AG09319 (cell line): ENCODE measurements at places on chromosomes 2 and 18.

GRCh38 chr2:173079973-173080860 is 4.6 kb downstream of the MAP3K20 start:
- peak; percentile 84 for DNase-seq

DNA sequence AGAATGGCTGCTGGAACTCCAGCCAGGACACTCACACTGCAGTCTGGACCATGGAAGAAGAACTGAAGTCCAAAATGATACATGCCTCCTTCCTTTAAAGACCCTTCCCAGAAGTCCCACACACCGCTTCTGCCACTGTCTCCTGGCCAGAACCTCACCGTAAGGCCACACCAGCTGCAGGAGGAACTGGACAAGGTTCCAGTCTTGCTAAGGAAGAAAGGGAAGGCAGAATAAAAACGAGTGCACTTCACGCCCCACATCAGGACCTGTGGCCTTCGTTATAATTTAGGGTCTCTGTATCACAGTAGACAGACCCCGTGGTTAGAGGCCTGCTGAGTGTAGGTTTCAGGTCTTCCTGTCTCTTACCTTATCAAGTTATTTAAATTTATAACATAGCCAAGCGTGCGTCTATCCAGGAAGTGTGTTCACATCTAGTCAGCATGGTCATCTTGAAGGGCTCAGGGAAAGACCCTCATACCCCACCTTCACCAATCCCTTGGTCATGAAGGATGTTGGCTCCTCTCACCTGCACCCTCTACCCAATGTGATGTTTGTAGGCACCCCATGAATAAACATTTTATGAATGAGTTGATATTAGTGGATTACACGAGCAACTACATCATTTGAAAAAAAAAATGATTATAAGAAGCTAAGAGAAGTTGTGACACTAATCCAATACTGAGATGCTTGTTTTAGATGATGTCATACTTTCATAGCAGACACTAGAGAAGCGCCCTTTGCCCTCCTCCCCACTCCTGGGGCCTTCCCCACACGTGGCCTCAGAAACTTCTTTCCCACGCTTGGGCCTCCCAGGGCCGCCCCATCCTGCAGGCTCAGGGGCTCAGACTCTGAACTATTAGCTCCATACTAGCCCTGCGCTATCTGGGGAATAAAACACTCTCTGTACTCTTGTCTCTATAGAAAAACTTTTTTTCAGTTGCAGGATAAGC is 157.6 kb downstream of the FAM210A start:
- no peak for DNase-seq

DNA sequence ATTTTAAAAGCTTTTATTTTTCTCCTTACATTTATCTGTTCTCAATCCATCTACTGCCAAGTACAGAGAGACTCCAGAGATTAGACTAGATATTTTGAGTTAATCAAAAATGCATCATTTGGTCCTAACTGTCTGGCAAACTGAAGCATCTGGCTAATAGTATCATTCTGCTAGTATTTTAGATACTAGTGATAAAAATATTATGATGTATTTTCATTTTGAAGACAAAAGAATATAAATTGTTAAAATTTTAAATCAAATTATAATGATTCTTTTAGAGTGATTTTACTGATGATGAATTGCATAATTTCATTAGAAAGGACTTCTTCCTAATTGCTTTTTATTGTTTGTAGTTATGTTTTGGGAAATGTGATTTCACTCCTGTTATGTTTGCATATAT is 584.0 kb downstream of the LRRTM4 start:
- DNase-seq, result no peak

DNA sequence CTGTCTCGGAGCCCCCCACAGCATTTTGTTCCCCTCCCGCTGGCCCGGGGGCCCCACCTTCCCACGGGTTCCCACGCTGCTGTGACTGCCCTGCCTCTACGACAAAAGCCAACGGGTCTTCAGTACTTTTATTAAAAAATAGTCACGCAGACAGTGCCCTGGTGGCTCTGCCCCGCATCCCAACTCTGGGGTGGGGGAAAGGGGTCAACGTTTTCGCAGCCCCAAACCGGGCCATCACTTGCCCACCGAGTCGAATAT is 1.0 kb downstream of the UCN start:
- no peak for DNase-seq

- DNase-seq, result no peak
These were observed 29.9 kb upstream of the STAT4 start for GRCh38 chr2:191180713-191181112.

DNA sequence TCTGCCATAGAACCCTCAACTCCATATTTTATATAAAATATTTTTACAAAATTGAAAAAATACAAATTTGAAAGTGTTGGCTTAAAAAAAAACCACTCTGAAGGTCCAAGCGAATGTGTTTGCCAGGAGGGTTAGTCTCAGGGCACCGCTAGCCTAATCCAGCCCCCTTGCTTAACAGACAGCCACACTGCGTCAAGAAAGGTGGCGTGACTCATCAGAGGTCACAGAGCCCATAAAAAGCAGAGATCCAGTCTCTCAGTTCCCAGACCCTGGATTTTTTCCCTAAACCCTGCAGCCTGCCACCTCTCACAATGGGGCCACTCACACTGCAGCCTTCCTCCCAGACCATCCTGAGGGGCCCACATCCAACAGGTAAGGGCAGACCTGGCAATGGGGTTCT is 3.9 kb upstream of the TNS1 start:
- no peak for DNase-seq

- DNase-seq, result no peak
These were observed 262.1 kb downstream of the GALNT13 start for GRCh38 chr2:154133823-154134222.

GRCh38 chr2:178111743-178112142 is 494 bp upstream of the RBM45 start:
- DNase-seq, result no peak

GRCh38 chr2:153163055-153163454 is 315.5 kb downstream of the RPRM start:
- no peak for DNase-seq

DNA sequence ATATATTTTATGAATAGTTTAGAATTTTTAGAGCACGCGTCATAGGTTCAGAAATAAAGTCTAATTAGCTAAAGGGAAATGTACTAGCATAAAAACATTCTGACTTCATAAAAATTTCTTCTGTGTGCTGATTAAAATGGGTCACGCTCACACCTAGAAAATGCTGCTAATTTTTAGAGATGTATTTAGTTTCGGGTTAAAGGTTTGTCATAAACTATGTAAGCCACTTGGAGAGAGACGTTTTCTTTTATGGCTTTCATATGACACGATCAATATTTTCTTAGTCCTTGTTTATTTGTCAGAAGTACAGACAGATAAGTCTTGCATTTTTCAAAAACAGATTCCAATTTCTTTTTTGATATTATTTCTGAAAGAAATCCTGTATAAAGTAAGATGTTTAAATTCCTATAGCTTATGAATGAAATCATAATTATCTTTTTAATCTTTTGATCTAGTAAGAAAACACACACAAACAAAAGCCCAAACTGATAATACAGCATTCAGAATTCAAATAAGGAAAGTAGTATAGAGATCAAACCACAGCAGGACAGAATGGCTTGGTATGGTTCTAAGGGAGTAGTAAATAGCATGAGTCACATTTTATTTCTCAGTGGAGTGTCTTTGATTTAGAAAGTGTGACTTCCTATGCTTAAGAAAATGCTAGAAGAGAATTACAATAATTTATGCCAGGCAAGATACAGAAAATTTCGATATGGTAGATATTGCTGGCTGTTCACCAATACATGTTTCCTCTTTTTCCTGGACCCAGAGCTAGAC is 236.6 kb downstream of the GPD2 start:
- no peak for DNase-seq

- no peak for DNase-seq
These were observed 131.8 kb downstream of the DTNA start for GRCh38 chr18:34841891-34842290.

- DNase-seq, result no peak
These were observed 1302.3 kb upstream of the NRXN1 start for GRCh38 chr2:52334185-52334584.

- DNase-seq, result peak; percentile 42
These were observed 24.8 kb downstream of the DYNC1I2 start for GRCh38 chr2:171712051-171712450.

GRCh38 chr2:56369316-56369715 is 185.5 kb downstream of the CCDC85A start:
- DNase-seq, result no peak

DNA sequence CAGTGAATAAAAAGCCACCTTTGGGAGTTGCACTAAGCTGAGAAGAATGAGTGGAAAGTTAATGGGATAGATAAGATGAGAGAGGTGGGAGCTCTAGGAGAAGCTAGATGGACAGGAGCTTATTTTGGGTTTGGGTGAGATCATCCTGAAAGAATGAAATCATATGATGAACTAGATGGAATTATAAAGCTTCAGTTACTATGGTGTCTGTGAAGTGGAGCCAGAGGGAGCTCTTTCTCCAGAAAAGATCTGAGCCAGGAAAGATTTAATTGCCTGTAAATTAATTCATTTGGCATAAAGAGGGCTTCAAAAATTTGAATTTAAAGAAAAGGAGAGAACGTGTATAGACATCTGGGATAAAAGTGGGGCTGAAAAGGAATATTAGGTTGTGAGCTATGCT is 10.3 kb downstream of the DNAH6 start:
- DNase-seq, result no peak

GRCh38 chr2:72923833-72924352 is 6.6 kb downstream of the EMX1 start:
- no peak for DNase-seq

DNA sequence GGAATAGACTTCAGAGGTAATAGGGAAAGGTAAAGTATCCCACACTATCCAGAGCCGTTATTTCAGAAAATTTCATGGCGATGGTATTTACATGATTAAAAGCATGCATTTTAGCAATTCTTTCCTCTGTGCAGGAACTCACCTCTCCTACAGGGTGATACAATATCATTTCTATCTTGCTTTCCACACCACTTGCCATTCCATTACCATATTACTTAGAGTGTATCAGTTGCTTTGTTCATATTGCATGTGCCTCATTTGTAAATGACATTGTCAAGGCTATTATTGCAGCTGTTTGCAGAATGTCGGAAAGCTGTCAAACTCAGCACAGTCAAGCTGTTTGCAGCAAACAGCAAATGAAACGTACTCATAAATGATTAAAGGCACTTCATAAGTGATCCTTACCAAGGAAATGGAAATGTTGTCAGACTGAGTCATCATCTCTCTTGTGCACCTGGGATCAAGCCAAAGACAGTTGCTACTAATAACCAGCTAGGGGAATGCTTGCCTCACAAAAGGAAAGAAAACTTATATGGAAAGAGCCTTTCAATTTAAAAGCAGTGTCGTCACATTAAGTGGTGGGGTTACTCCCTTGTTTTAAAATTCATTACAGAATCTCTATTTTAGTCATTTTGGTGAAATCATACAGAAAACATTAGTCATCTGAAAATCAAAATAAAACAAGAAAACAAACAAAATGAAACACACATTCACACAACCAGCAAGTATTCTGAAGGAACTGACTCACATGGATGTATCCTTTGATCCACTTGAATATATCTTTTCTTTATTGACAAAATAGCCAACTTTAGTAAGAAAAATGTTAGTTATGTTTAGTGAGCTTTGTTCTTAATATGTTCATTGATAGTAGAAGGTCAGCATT is 1064.1 kb upstream of the CNTNAP5 start:
- DNase-seq, result no peak

DNA sequence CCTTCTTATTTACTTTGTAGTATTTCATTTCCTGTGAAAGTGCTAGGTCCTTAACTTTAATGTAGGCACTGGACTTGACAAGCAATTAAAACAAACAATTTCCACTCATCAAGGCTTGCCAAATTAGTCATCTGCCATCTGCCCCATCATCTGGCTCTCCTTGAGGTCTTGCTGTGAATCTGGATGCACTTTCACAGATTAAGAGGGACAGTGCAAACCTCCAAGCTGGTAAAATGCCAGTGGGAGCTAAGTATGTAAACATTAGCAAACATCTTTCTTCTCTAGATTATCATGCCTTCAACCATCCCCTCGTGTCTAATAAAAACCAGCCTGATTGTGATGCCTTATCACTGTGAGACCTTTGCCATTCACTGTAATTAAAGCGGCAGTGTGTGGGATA is 402.9 kb downstream of the ERBB4 start:
- no peak for DNase-seq

GRCh38 chr2:173239644-173240043 is 115.0 kb upstream of the CDCA7 start:
- no peak for DNase-seq

DNA sequence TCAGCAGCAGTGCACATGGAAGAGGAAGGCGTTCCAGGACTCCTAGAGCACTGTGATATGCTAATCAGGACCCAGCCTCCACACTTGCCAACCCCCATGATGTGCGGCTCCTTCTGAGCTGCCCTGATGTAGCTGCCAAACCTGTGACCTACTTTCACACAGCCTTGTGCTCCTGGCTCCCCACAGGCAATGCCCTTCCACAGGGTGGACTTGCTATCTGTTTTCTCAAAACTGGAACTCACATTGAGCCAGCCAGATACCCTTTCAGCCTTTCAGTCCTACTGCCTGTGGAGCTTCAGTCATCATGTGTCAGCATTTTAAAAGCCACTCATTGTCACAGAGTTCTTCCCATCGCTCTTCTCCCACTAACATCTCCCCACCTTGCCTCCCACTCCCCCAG is 181.6 kb downstream of the AFF3 start:
- no peak for DNase-seq

- DNase-seq, result peak; percentile 93
These were observed 1.4 kb downstream of the COL3A1 start for GRCh38 chr2:188975497-188976102.

- DNase-seq, result no peak
These were observed 19.8 kb downstream of the BIN1 start for GRCh38 chr2:127086990-127087790.

DNA sequence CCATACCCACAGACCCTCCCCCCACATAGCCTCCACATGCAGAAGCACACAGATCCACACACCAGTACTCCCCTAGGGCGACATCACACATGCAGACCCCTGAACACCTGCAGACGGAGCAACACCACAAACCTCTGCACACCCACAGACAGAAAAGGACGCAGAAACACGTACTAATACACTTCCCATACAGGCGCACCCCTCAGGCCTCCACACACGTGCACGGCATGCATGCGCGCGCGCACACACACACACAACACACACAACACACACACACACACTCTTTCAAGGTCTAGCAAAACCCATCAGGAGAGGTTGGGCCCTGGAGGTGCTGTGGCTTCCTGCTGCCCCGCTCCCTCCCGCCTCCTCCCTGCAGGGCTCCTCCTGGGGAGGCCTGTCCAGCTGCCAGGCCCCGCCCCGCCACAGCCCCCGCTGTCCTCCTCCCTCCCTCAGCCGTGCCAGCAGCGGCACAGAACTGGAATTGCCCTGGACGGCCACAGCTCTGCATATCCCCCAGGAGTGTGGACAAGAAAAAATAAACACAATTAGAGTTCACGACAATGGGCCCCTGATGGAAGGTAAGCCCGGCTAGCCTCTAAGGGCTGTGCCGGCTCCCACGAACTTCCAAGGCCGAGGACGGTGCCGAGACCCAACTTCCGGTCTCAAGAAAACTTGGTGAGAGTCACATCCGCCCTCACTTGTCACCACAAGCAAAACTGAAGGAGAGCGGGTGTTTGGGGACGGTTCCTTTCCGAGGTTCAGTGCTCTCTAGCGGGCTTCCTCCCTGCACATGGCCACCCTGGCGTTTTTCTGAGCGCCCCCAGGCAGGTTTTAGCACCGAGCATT is 6.8 kb downstream of the ZFP36L2 start:
- DNase-seq, result no peak

GRCh38 chr2:42698940-42699339 is 65.0 kb downstream of the OXER1 start:
- DNase-seq, result no peak
